ENCODE measurements at places on chromosomes 13 and 19.

DNA sequence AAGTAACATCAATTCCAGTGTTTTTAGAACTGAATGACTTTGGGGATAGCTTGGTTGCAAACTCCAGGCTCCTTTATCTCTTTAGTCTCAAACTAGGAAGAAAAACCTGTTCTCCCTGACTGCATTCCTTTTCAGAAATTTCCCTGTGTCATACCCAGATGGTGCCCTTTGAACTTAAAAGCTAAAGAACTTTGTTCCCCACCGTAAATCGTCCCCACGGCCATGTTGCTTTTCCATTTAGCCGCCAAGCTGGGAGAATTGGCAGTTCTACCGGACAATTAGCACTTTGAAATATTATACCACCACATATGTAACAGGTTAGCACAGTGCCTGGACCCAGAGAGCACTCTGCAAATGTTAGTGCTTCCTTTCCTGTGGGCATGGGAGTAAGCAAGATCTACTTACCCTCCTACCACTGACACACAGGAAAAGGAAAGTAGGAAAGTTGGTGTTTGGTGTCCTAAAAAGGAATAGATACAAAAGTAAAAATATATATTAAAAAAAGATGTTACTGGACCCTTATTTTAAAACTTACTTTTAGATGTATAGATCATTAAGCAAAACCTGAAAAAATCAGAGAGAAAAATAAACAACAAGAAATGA lies 191.9 kb upstream of the MIR17HG start:
- no peak for DNase-seq

- no peak for DNase-seq
Measured at GRCh38 chr13:51221674-51222036, 543 bp upstream of the FAM124A start.

GRCh38 chr19:831407-832369 lies 4.1 kb downstream of the AZU1 start:
- no peak for DNase-seq

DNA sequence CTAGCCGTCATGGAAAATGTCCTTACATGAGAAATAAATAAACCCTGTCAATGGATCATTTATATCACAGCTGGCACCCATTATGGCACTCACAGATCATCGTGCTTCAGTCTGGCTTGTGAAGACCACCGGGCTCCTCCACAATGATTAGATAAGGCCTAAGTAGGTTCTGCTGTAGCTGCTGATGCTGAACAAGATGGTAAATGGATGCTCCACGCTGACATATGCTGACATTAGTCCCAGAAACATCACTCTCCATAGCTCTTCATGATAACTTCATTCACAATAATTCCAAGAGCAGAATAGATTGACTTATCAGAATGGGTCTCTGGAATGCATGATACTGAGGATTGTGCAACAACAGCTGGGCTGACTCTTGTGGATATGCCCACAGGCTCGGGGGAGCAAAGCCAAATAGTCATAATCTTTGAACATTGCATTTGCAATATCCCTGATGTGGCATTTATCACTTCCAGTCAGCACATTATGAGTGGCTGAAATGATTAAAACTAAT lies 63.8 kb upstream of the RXFP2 start:
- DNase-seq, result no peak

DNA sequence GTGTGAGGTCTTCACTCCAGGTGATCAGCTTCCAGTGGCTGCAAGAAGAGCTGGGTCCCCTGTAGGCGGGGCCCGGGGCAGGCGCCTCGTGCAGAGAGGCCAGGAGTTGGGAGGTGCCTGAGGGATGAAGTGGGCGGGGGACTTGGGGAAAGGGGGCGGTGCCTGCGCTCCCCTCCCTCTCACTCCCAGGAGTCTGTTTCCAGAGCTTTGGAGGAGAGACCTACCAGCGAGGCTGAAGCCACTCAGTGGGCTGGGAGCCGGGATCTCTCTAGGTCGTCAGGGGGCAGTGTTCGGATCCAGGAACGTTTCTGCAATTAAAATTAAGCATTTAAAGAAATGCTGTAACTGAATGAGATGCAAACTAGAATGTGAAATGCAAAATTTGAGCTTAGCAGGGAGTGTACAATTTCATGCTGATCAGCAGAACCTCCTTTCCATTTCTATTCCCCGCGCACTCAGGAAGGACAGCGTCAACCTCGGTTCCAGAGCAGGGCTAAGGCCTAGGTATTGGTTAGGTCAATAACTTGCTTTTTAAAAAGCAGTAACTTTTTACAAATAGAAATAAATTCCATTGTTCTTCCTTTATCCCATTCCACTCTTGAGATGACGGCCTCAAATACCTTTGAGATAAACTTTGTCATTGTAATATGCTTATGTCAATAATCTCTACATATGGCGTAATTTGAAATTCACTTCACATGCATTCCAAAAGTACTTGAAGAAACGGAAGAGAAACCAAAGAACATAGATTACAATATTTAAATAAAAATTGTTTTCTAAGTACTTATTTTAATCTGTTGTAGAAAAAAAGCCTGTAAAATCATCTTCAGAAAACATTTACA lies 11.6 kb downstream of the ZNF160 start:
- no peak for DNase-seq

GRCh38 chr13:53250977-53251376 lies 222.4 kb downstream of the OLFM4 start:
- DNase-seq, result no peak

GRCh38 chr13:60043262-60043661 lies 120.5 kb downstream of the DIAPH3 start:
- no peak for DNase-seq

DNA sequence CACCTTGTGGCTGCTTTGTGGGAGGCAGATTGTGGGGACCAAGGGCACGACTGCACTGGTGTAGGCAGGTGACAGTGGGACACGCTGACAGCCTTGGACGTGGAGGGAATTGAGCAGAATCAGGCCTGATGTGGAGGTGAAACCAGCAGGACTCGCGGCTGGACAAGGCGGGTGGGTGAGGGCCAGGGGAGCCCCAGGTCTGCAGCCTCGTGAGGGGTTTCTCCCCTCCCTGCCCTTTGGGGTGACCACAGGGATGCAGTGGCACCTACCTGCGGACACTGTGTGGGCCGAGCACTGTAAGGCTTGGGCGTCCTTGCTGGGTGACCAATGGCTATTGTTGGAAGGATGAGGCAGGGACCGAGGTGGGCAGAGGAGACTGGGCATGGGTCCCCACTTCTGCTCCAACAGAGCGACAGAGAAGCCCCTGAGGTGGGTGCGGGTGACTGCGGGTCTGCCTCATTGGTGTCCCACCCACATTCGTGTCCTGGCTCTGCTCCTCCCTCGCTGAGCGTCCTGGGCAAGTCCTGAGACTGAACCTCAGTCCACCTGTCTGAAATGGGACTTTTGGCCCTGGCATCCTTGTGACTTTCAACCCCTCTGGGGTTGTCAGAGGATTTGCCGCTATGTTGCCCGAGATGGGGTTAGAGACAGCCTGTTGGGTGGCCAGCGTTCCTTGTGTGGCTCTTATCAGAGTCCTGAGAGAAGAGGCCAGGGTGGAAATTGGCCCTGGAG lies 30.5 kb downstream of the DNM2 start:
- DNase-seq, result no peak

- DNase-seq, result peak; percentile 2
Measured at GRCh38 chr13:57813651-57814050, 182.1 kb downstream of the PCDH17 start.

- no peak for DNase-seq
Measured at GRCh38 chr13:44622708-44623107, 46.6 kb upstream of the TSC22D1 start.

DNA sequence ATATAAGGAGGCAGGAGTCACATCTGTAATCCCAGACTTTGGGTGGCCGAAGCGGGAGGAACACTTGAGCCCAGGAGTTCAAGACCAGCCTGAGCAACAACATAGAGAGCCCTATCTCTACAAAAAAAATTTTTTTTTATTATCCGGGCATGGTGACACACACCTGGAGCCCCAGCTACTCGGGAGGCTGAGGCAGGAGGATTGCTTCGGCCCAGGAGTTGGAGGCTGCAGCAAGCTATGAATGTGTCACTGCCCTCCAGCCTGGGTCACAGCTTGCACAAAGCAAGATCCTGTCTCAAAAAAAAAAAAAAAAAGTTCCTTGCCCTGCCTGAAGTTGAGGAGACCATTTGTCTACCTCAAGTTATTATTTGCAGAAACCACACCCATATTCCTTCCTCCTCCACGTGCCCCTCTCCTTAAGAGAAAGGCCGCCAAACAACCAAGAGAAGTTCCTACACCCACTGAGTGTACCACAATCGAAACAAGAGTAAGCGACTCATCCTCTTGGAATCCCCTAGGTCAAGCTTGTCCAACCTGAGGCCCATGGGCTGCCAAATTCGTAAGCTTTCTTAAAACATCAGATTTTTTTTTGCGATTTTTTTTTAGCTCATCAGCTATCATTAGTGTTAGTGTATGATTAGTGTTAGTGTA lies 2.2 kb downstream of the ABCC4 start:
- peak; percentile 49 for DNase-seq

- DNase-seq, result no peak
Measured at GRCh38 chr13:48624858-48625257, 28.9 kb upstream of the CYSLTR2 start.

GRCh38 chr19:49150944-49151243 lies 4.3 kb downstream of the HRC start:
- DNase-seq, result no peak

DNA sequence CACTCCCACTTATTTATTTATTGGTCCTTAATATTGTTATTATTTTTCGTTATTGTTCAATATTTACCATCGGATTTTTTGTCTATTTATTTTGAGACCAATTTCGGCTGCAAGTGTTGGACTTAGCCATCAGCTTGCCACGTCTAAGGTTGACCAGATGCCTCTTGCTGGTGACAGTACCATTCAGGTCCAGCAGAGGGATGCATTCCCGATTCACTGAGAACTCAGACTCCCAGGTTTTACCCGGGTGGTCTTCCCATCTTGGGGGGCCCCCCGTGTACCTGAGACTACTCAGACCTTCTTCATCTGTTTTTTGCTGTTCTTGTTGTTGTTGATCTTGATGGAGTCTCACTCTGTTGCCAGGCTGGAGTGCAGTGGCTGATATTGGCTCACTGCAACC lies 1435.2 kb downstream of the UQCRFS1 start:
- DNase-seq, result no peak

GRCh38 chr19:3499738-3500428 lies 591 bp downstream of the DOHH start:
- DNase-seq, result no peak

DNA sequence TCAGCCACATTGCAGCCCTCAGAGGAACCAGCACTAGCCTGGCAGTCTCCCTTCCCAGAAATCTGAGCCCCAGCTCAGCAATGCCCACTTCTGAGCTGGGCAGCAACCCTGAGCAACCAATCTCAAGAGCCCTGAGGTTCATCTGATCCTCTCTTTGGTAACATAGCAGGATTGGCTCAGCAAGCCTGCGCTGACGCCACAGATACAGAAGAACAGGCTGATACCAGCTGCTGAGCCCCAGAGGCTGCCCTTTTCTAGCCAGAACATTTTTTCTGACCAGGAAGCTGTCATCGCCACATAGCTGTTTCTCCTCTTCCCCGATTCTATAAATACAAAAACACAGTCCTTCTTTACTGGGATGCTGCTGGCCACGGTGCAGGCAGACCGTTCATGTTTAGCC lies 59.8 kb downstream of the TRPM4 start:
- DNase-seq, result no peak

GRCh38 chr13:97256343-97256783 lies 34.2 kb downstream of the MBNL2 start:
- DNase-seq, result peak; percentile 97

DNA sequence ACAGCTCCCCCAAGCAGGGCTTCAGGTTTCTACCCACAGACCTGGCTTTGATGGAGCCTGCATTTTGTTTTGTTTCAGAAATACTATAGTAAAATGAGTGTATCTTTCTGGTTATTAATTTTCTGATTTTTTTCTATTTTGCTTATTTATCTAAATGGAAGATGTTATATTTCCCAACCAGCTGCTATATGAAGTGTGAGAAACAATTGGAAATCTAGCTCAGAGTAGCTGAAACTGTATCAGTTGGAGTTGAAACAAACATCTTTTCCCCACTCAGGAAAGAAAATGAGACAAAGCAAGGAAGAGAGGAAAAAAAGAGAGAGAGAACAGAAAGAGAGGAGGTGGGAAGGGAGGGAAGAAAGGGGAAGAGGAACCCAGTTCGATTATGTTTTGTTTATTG lies 358.5 kb upstream of the ZNF507 start:
- DNase-seq, result no peak

- no peak for DNase-seq
Measured at GRCh38 chr19:38452430-38453366, 19.2 kb downstream of the RYR1 start.

GRCh38 chr19:7258041-7258839 lies 36.0 kb downstream of the INSR start:
- DNase-seq, result no peak

- DNase-seq, result peak; percentile 59
Measured at GRCh38 chr19:37691881-37692504, 27.6 kb downstream of the ZNF607 start.

- no peak for DNase-seq
Measured at GRCh38 chr13:51958217-51958547, 53.1 kb downstream of the ATP7B start.

GRCh38 chr13:113166681-113167080 lies 8.2 kb downstream of the PROZ start:
- no peak for DNase-seq

- no peak for DNase-seq
Measured at GRCh38 chr13:100537951-100538462, 50.6 kb downstream of the GGACT start.

- no peak for DNase-seq
Measured at GRCh38 chr13:49046002-49046401, 70.3 kb downstream of the FNDC3A start.

DNA sequence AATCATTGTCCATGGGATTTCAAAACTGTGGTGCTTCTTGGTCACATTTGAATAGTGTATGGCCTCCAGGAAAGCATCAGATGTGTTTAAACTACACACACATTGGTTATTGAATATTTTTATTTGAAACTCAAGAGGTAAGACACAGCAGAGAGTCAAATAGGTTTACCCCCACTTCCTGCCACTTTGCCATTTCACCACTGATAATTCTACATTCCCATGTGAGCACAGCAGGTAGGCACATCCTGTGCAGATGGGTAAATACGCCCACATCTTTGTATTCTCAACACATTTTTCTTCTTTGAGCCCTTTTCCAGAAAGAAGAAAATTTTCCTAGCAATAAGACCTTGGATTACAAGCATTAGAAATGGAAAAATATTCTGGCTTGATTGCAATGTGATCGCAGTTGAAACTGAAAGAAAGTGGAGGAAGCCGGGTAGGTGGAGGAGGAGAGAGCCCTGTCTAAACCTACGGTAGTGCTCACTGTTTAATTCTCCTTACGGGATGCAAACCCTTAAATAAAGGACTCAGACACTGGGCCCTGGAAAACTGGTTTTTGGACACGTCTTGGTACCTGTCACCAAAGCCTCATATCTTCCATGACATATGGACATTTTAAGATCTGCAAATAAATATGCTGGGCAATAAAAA lies 167.7 kb downstream of the COG6 start:
- DNase-seq, result no peak

DNA sequence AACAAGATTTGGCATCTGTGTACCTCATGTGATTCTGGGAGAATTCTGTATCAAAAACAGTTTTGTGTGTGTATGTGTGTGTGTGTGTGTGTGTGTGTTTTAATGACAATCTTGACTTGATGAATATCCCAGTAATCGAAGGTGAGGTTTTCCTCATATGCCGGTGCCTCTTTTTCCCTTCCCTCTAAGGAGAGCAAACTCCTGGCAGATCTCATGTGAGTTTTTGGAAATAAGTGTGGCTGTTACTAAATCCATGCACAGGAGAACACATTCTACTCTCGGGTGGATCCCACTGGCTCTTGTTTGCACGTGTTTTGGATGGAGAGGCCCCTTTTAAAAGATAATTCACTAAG lies 29.0 kb upstream of the CEBPG start:
- no peak for DNase-seq

- DNase-seq, result no peak
Measured at GRCh38 chr13:113766035-113766800, 7.2 kb downstream of the TMEM255B start.

All from non-pigmented ciliary epithelial cell (primary cell).